ENCODE measurements at places on chromosomes 3 and 15.

GRCh38 chr3:46586738-46587246, 20.7 kb upstream of the LRRC2 start:
- DNase-seq = no peak

DNA sequence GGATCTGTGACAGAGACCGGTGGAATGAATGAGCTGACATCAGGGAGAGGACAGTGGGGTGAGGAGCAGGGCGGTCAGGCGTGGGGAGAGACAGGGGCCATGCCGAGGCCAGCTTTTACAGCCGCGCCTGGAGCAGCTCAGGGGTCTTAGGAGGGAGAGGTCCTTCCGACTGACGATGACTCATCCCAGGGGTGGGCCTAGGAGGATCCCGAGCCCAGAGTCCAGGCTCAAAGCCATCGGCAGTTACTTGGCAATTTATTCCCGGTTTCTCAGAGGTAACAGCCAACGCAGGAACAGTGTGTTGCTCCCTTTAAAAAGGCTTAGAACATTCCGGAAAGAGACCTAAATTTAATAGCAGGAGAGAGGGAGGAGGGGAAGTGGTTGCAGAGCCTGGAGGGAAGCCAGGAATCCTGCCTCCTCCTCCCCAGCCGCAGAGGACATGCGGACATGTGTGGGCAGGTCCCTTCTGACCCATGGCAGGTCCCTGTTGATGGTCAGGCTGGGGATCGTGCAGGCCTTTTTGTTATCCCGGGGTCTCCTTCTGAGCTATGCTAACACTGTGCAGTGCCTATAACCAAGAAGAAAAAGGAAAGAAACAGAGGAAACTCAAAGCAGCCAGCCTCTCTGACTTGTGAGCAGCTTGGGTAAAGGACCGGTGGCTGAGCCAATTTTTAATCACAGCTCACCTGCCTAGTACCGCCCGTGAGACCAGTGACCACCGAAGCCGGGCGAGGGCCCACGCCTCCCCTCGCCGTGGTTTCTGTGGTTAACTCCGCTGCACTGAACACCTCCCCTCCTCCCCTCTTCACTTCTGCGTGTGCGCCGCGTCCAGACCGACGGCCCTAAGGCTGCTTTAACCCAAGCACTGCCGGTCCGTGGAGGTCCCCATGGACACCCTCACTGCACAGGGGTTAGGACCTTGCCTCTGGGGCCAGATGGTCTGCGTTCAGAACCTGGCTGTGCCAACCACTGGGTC, 392.4 kb upstream of the PROK2 start:
- no peak for DNase-seq

GRCh38 chr3:45367453-45367871, 20.9 kb upstream of the LARS2 start:
- no peak for DNase-seq

GRCh38 chr3:64290864-64291263, 65.6 kb upstream of the PRICKLE2 start:
- DNase-seq = no peak

DNA sequence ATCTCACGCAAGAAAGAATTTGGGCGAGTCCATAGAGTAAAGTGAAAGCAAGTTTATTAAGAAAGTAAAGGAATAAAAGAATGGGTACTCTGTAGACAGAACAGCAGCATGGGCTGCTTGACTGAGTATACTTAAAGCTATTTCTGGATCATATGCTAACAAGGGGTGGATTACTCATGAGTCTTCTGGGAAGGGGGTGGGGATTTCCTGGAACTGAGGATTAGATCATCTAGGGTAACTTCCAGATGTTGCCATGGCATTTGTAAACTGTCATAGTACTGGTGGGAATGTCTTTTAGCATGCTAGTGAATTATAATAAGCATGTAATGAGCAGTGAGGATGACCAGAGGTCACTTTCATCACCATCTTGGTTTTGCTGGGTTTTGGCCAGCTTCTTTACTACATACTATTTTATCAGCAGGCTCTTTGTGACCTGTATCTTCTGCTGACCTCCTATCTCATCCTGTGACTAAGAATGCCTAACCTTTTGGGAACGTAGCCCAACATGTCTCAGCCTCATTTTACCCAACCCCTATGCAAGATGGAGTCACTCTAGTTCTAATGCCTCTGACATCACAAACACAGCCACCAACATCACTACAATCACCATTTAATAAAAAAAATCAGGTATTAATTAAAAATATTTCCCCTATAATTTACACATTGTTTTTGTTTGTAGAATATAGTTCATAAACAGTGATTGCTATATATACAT, 890.7 kb upstream of the EPHA6 start:
- DNase-seq = no peak

DNA sequence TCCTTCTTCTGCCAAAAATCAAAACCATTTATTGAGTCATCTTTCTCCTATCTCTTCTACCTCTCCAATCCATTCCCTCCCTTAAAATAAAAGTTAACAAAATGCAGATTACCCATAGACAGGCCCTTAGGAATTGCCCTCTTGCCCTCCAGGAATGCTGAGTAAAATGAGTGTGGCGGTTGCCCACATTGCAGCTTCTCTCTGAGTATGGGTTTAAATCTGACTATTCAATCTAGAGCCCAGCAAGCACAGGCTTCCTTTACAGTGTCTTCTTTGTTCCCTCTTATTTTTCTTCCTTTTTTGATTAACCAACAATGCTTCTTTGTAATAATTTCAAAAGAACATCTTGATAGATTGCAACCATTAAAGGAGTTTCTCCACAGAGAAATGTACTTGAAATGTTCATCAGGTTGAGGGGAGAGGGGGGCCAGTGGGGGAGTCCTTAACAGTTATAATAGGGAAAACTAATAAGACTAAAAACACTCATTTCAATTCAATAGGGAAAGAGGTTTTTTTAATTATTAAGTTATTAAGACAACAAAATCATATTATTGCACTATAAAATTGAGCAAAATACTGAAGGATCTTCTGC, 135.3 kb upstream of the LMCD1 start:
- DNase-seq = no peak

DNA sequence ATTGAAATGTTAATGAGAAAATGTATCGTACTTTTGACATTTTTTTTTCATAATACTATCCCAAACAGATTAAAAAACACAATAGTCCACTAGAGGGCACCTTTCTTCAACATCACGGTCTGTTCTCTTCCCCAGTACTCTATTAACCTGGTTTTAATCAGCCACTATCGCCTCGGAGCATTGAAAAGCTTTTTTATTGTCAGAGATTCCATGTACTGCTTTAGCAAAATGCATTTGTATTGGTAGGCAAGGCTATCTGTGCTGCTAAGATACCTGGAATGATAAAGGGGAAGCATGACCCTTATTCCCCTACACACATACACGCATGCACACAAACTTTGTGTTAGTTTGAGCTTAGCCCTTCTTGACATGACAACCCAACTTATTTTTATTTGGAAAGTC, 160.1 kb upstream of the IL12A start:
- no peak for DNase-seq

DNA sequence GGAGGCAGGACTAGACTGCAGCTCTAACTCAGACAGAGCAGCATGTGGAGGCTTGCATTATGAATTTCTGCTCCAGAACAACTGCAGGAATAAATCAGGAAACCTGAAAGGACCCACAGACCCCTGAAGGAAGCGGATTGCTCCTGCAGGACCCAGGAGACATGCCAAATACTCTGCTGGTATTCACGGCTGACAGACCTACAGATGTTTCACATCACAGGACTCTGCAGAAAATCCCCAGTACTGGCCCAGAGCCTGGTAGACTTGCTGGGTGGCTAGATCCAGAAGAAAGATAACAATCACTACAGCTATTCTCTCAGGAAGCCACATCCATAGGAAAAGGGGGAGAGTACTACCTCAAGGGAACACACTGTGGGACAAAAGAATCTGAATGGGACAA, 942.1 kb downstream of the AGBL1 start:
- DNase-seq = no peak

DNA sequence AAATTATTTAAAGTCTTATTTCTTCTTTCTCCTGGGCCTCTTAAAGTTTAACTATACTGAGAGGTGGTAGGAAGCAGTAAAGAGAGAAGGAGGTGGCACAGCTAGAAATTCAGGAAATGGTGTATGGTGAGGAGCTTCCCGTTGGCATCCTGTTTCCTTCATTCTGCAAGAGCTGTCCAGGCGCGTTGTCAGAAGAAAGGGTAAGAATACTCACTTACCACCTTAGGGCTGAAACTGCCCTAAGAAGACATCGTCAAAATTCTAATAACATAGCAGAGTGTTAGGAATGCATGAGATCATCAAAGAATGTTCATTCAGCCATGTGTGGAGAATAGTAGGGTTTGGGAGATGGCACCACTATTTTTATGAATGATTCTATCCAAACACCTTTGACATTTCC, 699.6 kb downstream of the MCTP2 start:
- DNase-seq = no peak

GRCh38 chr15:90840954-90841353, 27.4 kb upstream of the FURIN start:
- DNase-seq = no peak

DNA sequence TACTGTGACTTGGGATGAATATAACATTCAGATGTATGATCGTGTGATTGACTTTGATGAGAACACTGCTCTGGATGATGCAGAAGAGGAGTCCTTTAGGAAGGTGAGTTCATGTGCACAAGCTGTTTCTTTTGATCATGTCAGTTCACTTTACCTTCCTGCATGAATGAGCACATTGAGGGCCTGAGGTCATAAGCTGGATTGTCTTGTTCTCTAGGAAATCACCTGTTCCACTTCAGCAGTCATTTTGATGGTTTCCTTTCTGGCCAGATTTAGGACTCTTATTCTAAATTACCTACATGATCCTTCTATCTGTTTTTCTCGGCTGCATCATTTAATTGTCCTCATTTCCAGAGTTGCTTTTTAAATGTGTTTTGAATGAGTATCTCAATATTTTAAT, 4.1 kb downstream of the RCN2 start:
- DNase-seq = no peak

GRCh38 chr3:69250014-69250413, 127.6 kb upstream of the LMOD3 start:
- no peak for DNase-seq

GRCh38 chr15:35701402-35702046, 155.6 kb upstream of the DPH6 start:
- no peak for DNase-seq

GRCh38 chr3:105798381-105798934, 70.4 kb downstream of the CBLB start:
- DNase-seq = no peak

DNA sequence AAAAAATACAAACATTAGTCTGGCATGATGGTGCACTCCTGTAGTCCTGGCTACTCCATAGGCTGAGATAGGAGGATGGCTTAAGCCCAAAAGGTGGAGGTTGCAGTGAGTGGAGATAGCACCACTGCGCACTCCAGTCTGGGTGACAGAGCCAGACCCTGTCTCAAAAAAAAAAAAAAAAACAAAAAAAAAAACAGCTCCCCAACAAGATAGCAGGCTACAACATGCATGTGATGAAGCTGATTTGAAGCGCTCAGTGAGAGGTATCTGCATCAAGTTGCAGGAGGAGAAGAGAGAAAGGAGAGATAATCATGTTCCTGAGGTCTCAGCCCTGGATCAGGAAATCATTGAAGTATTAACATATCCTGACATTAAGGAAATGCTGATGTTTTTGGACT, 608 bp upstream of the PPCDC start:
- no peak for DNase-seq

- no peak for DNase-seq
Observed at GRCh38 chr15:32668942-32669341, 27.4 kb downstream of the SCG5 start.

- peak; percentile 3 for DNase-seq
Observed at GRCh38 chr3:150384296-150385212, 23.5 kb upstream of the TSC22D2 start.

GRCh38 chr3:40387001-40387894, at the start of gene ENTPD3:
TSS of gene ENTPD3 (plus strand) at chr3:40387184. CDS start at chr3:40388058, 874 bp downstream.
- peak; percentile 1 for DNase-seq

DNA sequence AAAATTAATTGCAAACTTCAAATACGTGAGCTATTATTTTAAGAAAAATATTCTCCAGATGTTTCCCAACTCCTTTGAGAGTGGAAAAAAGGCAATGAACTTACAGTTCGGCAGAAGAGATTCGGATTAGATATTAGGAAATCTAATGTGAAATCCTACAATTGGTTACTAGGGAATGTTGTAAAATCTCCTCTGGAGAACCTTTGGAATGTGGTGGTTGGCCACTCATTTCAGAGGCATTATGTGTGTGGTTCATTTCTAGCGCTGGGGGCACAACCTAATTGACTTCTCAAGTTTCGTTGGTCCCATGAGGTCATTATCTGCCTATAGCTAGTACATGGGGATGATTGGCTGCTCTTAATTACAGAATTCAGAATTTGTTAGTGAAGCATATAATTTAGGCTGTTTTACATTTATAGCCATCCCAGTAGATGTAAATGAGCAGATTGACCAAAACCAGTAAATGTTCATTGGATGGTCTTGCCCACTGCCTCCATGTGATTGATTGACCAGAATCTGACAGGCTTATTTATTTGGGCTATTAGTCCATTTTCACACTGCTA, 34.6 kb upstream of the CMSS1 start:
- DNase-seq = no peak

- no peak for DNase-seq
Observed at GRCh38 chr15:79682851-79683288, 213.9 kb downstream of the MTHFS start.

DNA sequence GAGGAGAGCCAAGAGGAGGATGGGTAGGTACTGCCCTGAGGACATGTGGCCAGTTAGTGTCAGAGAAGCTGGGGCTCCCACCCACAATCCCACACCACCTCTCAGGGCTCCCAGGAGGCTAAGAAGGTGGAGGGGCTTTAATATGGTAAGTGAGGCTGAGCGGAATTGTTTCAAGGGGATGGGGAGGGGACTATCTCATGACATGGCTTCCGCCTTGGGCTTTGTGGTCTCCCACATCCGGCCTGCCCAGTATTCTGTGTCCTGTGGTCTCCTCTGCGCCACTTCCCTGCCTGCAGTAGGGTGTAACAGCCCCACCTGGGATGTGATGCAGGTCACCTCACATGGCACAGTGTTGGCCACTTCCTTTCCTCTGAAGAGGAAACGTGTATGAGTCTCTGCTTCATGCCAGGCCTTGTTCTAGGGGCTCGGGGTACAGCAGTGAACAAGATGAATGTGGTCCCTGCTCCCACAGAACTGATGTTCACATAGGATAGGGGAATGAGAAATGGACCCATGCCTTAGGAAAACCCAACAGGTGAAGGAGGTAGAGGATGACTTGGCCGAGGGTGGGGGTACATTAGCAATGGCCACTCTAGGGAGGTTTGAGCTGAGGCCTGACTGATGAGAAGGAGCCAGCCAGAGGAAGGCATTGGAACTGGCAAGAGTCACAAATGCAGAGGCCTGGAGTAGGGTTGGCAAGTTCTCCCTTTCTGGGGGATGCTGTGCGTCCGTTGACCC, 3.2 kb downstream of the NEIL1 start:
- peak; percentile 55 for DNase-seq

- DNase-seq = no peak
Observed at GRCh38 chr3:87498358-87499080, 222.1 kb upstream of the POU1F1 start.

GRCh38 chr15:100939791-100940190, 20.6 kb downstream of the LRRK1 start:
- DNase-seq = no peak
